ENCODE measurements at places on chromosomes 7 and 10.

GRCh38 chr7:70318511-70318910, 720.2 kb downstream of the AUTS2 start:
- no peak for DNase-seq

DNA sequence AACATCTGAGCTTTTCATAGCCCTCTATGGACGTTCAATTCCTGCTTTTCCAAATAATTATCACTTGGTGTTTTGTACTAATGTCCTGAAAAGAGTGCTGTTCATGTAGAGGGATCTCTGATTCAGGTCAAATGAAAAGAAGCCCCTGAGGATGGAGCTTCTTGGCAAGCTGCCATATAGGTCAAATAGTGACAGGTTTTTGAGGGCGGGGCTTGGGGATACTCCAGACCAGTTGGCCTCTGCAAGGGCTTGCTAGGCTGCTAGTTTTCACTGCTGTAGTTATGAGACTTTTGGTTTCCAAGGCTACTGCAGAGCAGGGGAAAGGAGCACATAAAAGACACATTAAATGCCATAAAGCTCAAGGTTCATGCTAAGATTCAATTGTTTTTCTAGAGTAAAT, 257.2 kb upstream of the CACNA2D1 start:
- DNase-seq: no peak

DNA sequence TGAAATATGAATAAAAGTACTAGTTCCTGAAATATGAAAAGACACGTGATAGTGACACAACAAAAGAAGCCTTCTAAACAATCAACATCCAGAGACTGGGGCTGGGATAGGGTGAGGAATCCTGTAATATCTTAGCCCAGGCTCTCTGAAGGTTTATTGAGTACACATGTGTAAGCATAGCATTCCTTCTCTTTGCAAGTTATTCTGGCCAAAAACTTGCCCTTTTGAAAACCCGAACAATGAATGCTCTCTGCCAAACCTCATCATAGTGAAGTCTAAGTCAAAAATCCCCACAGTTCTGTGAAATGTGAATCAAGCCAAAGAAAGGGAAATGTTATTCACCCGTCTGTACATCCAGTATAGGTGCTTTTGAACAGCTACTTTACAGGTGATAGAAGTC, 11.6 kb downstream of the SEMA3D start:
- no peak for DNase-seq

GRCh38 chr7:40276061-40276460, 141.3 kb downstream of the SUGCT start:
- no peak for DNase-seq

DNA sequence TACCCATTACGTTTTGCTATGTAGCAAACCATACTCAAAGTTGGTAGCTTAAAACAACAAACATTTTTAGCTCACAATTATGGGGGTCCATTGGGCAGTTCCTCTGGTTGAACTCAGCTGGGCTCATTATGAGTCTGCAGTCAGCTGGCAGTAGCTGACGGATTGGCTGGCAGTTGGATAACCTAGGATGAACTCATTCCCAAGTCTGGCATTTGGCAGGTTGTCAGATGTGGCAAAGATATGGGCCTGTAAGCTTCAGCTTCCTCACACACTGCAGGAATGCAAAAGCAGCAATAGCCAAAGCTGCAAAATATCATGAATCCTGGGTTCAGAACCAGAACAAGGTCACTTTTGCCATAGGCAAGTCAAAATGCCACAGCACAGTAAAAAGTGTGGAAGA, 412.2 kb upstream of the SORCS1 start:
- no peak for DNase-seq

DNA sequence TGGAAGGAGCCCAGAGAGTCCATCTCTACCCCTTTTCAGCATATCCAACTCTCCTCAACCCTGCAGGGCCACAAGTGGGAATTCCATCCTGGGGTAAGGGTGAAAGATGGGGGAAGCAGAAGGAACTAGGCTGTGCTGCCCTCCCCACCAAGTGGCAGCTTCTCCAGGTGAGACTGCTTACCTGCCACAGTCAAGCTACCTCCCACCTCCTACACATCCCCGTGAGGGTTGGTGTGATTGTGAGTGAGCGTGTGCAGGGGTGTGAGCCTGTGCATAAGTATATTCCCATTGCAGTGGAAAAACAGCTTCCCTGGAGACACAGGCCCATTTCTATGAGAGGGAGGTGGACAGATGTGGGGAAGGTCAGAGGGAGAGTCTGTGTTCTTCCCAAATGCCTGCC, 376.6 kb downstream of the PLXNA4 start:
- DNase-seq: no peak

- DNase-seq: no peak
These were observed 49.3 kb upstream of the INPP5A start for GRCh38 chr10:132488231-132488821.

GRCh38 chr10:132361581-132362101, 29.6 kb downstream of the LRRC27 start:
- DNase-seq: no peak

DNA sequence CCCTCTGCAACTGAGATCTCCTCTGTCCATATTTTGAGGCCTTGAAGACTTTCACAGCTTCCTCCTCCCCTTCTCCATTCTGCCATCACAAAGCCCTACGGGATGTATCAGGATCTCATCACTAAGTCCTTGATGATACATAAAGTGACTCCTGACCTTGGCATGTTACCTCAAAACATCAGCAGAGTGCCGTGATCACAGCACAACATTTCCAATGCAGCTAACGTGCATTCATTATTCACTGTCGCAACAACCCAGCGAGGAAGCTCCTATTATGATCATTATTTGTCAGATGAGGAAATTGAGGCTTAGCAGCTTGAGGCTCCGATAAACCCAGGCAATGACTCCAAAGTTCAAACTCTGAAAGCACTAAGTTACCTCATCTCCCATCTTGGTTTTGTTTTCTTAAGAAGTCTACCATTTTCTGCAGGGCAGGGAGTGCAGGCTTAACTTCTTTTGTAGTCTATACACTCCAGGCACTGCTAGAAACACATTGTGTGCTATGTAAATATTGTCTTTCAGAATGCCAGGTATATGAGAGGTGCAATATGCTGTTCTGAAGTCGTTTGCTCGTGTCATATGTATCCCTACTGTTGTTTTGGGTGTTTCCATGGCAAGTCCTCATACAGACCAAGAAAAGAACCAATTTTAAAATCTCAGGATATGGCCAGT, 80.6 kb upstream of the C1QL3 start:
- no peak for DNase-seq

DNA sequence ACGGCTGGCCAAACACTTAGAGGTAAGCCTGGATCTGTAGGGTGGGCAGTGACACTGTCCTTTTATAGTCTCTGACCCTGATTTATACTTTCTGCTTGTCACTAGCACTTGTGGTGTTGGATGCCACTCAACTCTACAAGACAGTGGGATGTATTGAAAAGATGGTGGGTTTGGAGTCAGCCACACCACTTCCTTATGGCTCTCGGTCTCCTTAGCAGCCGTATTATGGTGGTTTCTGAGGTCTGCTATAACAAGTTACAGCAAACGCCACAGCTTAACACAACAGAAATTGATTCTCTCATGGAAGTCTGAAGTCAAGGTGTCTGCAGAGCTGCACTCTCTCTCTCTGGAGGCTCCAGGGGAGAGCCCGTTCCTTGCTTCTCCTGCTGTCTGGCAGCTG, 14.7 kb downstream of the ITIH2 start:
- DNase-seq: no peak

DNA sequence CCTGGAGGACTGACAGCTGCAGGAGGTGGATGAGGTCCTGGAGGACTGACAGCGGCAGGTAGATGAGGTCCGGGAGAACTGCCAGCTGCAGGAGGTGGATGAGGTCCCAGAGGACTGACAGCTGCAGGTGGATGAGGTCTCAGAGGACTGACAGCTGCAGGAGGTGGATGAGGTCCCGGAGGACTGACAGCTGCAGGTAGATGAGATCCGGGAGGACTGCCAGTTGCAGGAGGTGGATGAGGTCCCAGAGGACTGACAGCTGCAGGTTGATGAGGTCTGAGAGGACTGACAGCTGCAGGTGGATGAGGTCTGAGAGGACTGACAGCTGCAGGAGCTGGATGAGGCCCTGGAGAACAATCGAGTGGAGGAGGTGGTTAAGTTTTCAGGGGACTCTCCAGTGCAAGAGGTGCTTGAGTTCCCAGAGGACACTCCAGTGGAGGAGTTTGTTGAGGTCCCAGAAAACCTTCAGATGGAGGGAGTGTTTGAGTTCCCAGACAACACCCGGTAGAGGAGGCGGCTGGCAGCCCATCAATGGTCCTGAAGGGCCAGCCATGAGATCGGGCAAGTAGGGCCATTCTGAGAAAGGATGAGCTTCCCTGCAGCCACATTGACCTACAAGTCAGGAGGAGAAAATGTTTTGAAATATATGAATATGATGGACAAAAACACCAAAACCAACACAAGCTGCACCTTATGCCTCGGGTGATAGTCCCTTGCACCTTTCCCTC, 4.7 kb upstream of the EIF5AL1 start:
- DNase-seq: no peak

GRCh38 chr7:147071536-147071935, 954.9 kb downstream of the CNTNAP2 start:
- no peak for DNase-seq

DNA sequence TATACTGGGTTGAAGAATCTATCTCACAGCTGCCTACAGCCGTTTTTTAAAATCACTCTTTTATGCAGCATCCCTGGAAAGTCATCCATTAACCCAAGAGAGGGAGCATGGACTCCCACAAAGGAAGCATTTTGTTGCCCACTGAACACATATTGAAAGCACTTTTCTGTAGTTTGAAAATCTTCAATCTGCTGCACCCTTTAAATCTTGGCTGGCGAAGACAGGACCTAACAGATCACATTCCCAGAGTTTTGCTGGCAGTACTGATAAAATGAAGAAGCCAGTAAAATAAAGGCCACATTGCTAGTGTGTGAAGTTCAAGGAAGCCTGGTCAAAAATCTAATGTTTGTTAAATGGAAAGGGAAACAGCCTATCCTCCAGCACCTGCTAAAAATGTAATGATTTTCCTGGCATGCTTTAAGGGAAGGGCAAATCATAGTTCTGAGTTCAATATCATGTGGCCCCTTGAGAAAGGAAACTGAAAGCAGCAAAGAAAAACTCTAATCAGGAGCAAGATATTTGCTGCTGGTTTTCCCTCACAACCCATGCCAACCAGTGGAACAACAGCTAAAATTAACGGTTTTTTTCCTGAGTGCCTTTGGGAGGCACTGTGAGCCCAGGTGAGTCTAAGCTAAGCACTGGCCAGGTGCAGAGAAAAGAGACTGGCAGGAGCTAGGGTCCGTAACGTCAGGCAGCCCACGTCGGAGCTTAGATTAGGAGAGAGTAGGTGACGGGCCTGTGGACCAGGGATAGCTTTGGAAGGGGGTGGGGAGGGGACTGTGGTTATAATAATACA, 97.9 kb upstream of the PALS2 start:
- no peak for DNase-seq

- no peak for DNase-seq
These were observed 342.5 kb downstream of the PTEN start for GRCh38 chr10:88205842-88206446.

- DNase-seq: no peak
These were observed 12.4 kb upstream of the ARHGAP12 start for GRCh38 chr10:31940839-31941653.

DNA sequence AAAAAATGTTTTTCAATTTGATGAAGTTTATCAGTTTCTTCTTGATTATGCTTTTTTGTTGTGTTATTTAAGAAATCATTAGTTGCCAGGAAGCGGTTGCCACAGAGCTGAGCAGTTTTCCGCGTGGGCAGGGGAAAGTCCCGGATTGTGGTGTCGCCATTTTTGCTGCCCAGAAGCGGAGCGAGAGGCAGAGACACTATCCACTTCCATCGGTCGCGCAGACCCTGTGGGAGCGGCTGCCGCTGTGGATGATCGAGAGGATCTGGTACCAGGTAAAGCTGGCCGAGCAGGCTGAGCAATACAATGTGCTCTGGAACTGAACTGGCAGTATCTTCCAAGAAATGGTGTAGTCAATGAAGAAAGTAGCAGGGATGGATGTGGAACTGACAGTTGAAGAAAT, 119.8 kb downstream of the ZNF736 start:
- DNase-seq: no peak

DNA sequence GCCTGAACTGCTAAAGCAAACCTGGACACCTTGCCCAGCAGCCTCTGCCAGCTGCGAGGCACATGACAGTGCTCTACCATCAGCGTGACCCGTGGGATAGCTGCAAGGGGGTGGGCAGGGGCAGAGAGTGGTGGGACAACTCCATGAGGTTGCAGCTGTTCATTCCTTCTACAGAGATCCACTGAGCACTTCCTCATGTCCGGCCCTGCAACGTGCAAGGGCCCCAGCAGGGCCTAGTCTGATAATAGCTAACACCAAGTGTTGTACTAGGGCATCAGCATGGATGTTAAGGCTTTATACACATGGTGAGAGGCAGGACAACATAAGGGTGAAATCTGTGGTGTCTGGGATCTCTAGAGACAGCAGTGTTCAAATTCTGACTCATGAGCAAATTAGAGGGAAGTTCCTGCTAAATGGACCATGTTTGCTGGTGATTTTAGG, 14.3 kb downstream of the NOD1 start:
- DNase-seq: no peak

- DNase-seq: no peak
These were observed 227.0 kb downstream of the INHBA start for GRCh38 chr7:41475801-41476459.

- DNase-seq: no peak
These were observed 92.8 kb upstream of the PALS2 start for GRCh38 chr7:24480501-24480900.

DNA sequence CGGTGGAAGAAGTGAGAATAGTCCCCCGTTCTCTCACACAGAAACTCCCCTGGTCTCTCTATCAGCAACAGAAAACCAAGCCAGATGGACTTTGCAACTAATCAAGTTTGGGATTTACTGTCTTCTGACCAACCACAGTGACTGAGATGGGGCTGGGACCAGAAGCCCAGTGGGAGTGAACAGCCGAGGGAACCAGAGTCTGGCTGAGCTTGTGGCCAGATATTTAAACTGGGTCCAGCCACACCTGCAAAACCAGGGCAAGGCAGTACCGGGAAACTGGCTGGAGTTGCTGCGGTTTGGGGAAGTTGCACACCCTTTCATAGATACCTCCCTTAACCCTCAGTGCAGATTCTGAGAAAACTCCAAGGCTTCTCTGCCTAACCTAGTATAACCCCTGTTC, 6.0 kb downstream of the GSTK1 start:
- DNase-seq: no peak

DNA sequence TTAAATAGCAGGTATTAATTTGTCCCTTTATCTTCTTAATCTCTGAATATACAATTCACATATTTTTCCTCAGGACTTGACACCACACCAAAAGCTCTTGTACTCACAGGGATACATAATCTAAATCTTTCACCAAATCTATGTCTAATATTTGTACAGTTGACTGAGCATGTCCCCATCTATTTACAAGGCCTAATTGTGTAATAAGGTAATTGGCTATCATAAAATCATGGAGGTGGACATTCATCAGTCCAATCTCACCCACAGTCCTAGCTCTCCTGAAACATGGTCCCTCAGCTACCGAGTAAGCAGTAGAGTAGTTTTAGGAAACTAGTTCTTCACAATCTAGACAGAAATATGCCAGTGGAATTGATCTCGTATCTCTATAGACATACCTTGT, 30.3 kb upstream of the EGFR start:
- DNase-seq: no peak

GRCh38 chr10:112374724-112375541, 1.0 kb downstream of the ACSL5 start:
- DNase-seq: no peak

Data from activated CD4-positive, alpha-beta T cell treated with anti-CD3 and anti-CD28 coated beads for 24 hours (primary cell).